ENCODE measurements at places on chromosomes 5 and 9. TPM values are rescaled to one million over a fixed set of nuclear protein-coding genes. Genes with fewer than 3 reads are reported as not detected.

DNA sequence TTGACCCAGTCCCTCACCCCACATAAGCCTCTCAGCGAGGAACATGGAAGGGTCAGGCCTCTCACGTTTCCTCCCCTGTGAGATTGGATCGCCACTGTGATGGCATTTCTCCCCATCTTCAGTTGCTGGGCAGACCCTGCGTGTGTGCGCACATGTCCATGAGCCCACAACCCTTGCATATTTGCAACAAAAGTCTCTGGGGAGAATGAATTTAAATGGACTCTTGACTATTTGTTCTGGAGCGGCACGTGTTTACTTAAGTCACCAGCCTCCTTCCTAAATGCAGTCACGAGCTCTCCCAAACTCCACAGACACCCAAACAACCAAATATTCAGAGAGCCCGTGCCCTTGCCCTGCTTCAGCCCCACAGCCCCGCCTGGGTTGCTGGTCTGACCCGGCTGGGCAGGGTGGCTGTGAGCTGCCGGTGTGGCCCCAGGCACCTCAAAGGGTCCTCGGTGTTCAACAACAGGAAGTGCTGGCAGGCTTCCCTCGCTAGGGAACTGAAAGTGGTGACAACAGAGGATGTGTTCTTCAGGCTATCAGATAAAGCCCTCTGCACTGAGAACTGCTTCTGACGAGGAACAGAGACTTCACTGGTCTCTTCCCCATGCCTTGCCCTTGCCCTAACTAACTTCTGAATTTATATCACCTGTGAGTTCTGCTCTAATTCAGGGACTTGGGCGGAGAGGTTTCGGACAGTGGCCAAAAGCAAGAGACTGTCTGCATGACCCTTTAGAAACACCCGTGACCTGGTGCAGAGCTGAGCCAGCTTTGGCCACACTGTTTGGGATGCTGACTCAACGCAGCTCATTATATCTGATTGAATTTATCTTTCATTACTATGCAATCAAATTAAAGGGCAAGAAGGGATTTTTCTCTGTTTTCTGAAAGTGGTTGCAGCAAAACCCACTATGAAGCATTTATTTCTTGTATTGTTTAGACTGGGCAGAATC, 19.2 kb upstream of the CD180 start:
- DNase-seq: no peak

ADAMTS12 gene
- 3.4 TPM for total RNA-seq

PDE8B gene
- total RNA-seq: 0.86 TPM

- DNase-seq: no peak
Measured at GRCh38 chr5:71695071-71695470, 24.0 kb upstream of the CARTPT start.

- DNase-seq: peak; percentile 47
Measured at GRCh38 chr5:73393611-73394489, 54.7 kb downstream of the FOXD1 start.

KLF4 gene
- total RNA-seq: 71.5 TPM

- no peak for DNase-seq
Measured at GRCh38 chr9:129476821-129477611, 143.9 kb downstream of the C9orf50 start.

DNA sequence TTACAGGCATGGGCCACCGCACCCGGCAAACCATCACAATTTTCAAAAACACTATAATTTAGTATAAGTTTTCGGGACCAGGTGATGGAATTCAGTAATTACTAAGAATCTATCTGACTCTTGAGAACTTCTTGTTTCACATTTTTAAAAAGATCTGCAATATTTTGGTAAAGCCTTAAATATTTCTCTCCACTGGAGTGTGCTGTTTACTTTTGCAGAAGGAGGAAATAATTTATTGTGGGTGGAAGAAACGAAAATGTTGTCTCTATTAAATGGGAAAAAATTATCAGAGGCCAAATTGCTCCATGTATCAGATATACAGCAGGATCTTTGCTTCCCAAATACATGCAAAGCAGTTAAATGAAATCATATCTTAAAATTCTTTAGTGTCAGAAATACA, 566.8 kb upstream of the CYLC2 start:
- no peak for DNase-seq

GRCh38 chr9:82761027-82761426, 301.9 kb downstream of the RASEF start:
- no peak for DNase-seq

DNA sequence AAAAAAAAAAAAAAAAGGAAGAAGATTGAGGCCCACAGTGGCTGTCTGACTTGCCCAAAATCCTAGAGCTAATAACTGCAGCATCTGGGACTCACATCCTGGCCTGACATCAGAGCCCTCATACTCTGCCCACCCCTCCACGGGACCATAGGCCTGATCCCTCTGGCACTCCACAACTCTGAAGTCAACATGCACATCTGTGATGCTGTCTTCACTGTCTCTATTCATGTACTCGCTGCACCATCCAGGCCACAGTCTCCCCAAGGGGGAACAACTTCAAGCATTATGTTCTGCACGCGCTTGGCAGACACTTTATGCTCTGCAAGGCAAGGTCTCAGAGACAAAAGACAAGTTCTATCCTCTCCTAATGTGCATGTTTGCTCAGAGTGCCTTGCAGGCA, 158.2 kb downstream of the SPOCK1 start:
- DNase-seq: no peak

PCDHB10 gene
- 3.3 TPM for total RNA-seq

DNA sequence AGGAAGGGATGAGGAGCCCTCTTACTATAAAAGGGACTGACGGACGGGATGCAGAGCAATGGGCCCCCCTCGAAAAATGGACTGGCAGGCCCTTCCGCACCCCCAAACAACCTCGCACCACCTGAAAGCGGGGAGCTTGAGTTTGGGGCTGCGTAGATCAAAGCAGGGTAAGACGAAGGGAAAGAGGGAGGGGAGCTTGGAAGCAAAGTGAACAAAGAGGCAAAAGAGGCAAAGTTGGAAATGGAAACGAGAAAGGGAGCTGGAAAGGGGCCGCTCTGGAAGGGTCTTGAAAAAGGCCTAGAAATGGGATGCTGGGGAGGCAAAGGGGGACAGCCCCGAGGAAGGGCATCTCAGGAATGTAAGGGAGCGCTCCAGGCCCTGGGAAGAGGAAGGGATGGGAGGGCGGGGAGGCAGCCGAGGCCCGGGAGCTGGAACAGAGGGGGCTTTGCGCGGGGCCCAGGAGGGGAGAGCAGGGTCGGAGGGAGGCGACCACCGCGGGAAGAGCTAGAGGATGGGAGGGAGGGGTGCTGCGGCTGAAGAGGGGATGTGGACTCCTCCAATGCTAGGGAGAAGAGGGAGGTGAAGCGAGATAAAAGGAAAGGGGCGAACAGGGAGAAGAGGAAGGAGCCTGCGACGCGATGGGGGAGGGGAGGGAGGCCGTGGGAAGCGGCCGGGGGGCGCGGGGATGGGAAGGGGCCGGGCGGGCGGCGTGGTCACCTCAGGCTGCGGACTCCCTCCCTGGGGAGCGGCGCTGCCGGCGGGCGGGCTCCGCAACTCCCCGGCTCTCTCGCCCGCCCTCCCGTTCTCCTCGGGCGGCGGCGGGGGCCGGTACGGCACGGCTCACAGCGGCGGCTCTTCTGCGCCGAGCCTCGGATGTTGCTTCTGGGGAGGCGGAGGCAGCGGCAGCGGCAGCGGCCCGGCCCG, 577 bp downstream of the RNF145 start:
- no peak for DNase-seq

DNA sequence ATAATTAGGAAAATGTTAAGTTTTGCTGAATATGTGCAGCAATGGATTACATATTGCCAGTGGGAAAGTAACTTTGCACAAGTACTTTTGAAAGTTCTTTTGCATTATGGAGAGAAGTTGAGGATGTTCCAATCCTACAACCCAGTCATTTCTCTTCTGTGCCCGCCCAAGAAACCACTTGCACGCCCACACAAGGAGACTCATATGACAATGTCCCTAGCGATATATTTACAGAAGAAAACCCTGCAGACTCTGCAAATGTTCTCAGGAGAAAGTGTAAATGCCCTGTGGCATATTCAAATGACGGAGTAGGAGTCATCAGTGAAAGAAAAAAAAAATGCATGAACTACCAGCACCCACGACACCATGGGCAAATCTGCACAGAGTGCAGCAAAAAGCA, 356.5 kb downstream of the CTNND2 start:
- DNase-seq: no peak

DNA sequence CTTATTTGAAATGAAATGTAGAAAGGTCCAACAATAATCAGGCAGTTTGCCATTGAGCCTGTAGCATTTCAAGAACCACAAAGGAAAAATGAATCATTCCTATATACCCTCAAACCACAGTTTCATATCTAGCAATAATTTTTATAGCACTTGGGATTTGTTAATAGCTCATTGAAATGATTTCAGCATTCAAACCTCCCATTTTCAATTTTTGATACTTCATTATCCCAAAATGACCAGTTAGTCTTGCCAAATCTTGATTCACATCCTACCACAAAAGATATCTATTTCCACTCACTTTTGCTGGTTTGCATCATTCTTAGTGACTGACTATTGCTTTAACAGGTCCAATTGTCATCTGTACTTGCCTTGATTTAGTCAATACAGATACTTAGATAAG, 790.1 kb downstream of the TLE1 start:
- DNase-seq: no peak

NAIP gene
- 17.9 TPM for total RNA-seq

- DNase-seq: no peak
Measured at GRCh38 chr9:34663303-34663605, 797 bp upstream of the CCL27 start.

KIAA0825 gene
- 2.4 TPM for total RNA-seq

SLC36A2 gene
- not detected for total RNA-seq
